ENCODE measurements at places on chromosomes 12 and 14.

DNA sequence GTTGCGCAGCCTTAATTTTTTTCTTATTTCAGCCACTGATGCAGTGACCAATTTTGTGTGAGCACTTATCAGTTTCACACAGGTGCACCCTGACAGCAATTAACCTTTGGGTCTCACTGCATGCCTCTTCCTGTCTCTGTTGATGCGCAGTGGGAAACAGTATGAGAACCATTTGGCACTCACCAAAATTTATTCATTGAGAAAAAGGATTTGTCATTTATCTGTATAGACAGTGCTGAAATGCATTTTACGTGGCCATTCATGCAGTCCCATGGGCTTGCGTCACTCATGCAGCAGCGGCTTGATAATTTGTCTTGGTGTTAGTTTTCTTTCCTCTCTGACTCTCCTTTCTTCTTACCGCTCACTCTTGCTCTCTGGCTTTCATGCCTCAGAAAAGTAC lies 157.5 kb downstream of the C12orf75 start:
- DNase-seq, result no peak

DNA sequence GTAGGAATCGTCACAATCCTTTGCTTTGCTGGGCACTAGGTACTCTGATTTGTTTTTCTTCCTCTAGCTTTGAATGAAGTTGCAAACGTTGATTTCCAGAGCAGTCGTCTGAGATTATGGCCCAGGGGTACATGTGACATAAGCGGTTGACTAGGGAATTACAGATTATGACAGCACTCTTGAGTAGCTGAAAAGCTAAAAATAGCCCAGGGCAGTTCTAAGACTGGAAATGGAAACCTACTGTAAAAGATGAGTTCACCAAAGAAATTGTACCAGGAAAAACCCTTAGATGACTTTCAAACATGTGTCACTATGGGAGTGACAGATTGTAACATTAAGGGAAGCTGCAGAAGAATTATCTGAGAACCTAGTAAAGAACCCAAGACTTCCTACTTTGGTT lies 108.5 kb downstream of the ANO6 start:
- DNase-seq, result peak; percentile 63

DNA sequence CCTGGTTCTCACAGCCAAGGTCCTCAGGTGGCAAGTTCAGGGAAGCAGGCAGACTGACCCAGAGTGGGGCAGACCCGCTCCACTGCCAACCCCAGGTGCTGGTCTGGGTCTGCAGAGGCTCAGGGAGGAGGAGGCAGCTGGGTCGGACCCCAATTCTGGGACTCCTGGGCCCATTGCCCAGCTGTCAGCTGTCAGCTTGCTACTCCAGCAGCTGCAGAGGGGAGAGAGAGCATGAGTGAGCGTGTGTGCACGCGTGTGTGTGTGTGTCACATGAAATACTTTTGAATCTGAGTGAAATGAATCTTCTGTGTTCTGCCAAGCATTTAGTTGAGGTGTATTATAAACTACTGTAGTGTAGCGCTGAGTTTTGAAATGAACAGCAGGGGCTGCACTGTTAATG lies 30.8 kb downstream of the XRCC3 start:
- no peak for DNase-seq

- DNase-seq, result no peak
Observed at GRCh38 chr12:121787063-121788025, 6.1 kb downstream of the RHOF start.

DNA sequence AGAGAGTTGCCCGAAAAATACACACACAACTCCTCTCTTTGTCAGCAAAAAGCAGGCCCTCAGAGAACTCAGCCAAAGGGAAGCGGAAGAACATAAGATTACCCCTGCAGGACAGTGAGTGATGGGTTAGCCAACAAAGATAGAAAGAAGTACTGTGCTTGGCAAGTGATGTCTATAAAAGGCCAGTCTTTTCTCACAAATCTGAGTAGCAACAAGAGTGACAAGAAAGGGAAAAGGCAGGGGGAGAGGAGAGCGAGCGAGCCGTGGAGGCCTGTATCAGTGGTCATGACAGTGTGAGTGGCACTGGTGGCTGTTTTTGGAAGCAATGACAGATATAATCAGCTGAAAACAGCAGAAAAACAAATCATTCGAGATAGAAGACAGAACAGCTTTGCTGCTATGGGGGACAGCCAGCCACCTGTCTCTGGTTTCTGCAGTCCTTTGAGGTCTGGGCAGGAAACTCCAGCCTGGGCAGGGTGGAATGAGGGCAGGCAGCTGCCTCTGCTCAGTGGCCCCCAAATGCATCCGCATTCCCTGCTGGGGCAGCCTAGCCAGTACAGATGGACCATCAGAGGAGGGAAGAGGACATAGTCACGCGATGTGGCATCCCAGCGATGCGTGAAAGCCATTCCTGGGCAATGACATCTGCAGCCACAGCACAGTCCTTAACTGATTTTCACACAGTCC lies 74.7 kb downstream of the TRIM9 start:
- peak; percentile 38 for DNase-seq

DNA sequence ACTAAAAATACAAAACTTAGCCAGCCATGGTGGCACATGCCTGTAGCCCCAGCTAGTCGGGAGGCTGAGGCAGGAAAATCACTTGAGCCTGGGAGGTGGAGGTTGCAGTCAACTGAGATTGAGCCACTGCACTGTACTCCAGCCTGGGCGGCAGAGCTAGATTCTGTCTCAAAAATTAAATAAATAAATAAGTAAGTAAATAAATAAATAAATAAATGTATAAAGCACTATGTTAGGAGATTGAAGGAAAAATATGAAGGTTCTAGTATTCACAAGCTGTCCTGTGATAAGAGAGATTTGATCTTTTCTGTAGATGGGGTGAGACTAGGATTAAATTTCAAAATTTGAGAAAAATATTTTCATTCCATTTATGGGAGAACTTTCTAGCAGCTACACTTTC lies 5.7 kb downstream of the DNAJC22 start:
- DNase-seq, result no peak

DNA sequence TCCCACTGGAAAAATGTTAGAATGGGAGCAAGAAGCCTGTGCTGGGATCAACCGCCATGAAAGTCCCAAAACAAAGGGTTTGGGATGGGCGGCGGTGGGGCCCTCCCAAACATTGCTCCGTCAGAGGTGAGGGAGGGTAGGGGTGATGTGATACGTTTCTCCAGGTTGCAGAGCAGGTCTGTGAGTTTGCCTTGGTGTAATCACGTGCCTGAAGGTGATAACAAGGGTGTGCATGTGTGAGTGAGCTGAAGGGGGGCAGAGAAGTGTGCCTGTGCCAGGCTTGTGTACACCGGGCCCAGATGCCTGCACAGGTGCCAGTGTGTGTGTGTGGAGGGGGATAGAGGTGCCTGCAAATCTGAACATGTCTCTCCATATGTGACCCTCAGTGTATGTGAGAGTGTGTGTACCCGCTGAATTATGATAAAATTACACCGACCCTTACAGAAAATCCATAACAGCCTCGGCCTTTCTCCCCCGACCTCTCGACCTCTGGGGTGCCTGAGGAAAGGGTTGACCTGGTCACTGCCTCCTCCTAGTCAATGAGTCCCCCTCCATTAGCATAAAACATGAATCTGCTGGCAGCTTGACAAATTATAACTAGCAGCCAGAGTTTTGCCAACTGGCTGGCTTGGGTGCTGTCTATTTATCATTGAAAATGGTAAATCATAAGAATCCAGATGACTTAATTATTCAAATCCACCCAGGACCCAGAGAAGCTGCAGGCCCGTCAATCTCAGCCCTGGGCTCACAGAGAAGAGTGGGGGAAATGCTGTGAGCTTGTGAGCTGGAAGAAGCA lies 55.6 kb downstream of the SMUG1 start:
- no peak for DNase-seq

GRCh38 chr12:52673217-52673616 lies 7.0 kb downstream of the KRT1 start:
- DNase-seq, result no peak

DNA sequence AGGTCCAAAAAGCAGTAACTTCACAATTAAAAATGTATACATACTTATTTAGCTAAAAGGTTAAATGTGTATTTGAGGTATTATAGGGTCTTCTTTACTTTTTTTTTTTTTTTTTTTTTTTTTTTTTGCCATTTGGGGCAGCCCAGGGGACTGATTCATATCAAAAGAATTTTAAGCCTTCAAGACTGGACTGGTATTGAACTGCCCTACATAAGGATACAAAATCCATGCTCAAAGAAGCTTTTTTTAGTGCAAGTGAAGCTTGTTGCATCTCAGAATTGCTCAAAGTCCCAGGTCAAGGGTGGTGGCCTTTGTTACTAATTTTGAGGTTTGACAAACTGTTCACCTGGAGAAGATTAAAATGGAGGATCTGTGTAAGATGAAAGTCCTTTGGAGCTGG lies 124.0 kb downstream of the APAF1 start:
- DNase-seq, result no peak

DNA sequence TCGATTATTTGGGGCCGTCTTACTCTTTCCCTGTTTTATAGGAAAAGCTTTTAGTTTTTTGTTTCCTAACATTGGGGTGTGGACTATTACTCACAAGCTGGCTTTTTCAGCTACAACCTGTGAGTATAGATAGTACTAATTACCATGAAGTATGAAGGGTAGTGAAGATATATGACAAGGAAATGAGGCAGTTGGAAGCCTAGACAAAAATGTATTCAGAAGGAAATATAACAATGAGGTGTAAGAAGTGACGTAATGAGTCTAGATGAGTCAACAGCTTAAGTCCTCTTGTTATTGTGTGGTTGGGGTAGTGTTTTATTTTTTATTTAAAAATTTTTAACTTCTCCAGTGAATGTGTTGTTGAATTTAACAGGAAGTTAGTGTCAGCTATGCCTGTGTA lies 804.5 kb downstream of the NRXN3 start:
- DNase-seq, result peak; percentile 28

DNA sequence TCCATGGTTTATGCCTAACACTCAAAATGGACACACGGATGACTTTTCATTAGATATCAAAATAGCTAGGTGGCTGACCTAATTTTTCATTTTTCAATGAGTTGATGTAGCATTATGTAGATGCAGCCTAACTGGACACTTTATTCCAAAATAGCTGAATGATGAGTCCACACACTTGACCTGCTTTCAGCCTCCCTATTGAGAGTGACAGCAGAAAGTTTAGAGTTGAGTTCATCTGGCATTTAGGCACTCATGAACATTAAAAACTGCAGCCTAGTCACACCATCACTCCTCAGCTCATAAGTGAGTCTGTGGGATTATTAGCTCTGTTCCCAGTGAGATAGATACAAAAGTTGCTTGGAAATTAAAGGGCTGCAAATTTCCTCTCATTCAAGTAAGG lies 307.3 kb upstream of the PRKD1 start:
- no peak for DNase-seq

- DNase-seq, result peak; percentile 65
Observed at GRCh38 chr14:102593061-102593824, 794 bp downstream of the RCOR1 start.

GRCh38 chr14:34199585-34199984 lies 248.7 kb upstream of the EGLN3 start:
- peak; percentile 65 for DNase-seq

DNA sequence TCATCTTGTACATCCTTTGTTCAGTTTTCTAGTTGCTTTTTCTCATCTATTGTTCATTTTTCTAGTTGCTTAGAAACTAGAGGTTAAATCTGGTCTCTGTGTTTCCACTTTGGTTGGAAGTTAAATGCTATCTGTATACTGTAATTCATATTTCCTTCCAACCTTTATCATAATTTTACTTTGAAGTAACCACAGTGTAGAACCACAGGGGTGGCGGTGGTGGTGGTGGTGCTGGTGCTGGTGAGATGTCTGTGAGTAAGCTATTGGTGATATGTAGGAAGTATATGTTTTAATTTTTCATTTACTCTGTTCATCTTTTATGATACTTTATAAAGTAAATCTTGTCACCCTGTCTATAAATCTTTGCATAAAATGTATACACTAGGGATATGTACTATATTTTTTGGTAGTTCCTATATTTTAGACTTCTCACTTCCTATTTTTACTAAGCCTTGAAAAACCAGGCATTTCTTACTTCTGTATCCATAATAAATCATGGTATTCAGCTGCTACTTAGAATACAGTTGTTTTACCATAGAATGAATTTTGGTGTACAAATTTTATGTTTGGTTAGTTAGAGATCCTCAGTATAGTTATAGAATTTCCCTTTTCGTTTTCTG lies 31.9 kb downstream of the CCDC91 start:
- DNase-seq, result no peak

DNA sequence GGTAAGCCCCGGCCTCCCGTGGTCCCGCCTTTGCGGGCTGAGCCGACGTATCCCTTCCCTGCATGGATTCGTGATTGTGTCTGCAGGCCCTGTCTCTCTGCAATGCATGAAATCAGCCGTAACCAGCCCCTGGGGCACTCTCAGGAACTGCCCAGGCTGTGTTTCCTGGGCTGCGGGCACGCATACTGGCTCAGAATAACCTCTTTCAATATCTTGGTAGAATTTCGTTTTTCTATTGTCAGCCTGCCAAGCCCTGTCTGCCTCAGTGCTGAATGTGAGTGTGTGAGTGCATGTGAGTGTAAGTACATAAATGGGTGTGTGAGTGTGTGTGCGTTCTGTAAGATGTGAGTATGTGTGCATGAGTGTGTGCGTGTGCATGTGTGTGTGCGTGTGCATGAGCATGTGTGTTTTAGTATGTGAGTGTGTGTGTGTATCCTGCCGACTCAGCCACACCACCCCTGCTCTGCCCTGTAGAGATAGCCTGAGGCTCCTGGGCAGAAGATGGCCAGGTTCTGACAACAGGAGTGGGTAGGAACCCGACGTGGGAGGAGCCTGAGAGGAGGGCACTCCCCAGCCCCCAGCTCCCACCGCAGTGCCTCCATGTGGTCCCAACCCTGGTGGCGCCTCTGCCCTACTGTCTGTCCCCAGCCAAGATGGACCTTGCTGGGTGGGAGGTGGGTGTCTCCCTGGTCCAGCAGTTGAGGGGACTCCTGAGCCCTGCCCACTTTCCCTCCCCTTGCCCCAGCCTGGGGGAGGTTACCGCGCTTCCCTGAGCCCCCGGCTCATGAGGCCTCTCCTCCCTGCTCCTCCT lies 268.8 kb downstream of the ADGRD1 start:
- no peak for DNase-seq

DNA sequence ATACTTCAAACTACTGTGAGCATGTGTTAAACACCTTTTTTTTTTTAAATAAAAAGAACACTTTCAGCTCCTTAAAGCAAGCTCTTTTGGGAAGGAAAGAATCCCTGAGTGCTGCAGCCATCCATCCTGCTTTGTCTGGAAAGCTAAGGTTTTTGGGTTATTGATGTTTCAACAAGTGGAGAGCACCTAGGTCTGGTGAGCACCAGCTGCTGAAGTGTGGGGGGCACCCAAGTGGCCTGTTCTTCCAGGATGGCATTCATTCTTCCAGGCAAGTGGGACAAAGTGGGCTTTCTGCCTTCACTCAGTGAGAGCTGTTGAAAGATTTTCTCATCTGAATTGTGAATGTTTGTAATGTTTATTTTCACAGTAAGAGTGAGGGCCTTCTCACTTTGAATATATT lies 49.9 kb downstream of the BORCS5 start:
- no peak for DNase-seq
